ENCODE measurements at places on chromosomes 11 and 22.

DNA sequence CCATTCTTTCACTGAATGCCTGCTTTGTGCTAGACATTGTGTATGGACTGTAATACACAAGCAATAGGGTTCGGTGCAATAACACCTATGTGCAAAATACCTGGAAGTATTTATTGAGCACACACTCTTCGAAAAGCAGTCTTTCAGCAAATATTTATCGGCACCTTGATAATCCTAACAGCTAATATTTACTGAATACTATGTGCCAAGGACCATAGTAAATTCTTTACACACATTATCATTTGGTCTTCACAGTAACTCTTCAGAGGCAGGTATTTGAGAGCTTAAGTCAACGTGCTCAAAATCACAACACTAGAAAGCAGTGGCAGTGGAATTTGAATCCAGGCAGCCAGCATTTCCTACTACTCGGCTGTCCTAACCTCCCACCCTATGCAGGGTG lies 2.2 kb downstream of the B3GNT6 start:
- DNase-seq, result no peak

- DNase-seq, result no peak
Observed at GRCh38 chr11:114209904-114210303, 86.3 kb upstream of the NNMT start.

- no peak for DNase-seq
Observed at GRCh38 chr11:72466410-72466809, 32.1 kb upstream of the CLPB start.

GRCh38 chr11:115653926-115654325 lies 149.7 kb upstream of the CADM1 start:
- DNase-seq, result no peak

GRCh38 chr11:109071712-109072524 lies 350.1 kb upstream of the C11orf87 start:
- no peak for DNase-seq

DNA sequence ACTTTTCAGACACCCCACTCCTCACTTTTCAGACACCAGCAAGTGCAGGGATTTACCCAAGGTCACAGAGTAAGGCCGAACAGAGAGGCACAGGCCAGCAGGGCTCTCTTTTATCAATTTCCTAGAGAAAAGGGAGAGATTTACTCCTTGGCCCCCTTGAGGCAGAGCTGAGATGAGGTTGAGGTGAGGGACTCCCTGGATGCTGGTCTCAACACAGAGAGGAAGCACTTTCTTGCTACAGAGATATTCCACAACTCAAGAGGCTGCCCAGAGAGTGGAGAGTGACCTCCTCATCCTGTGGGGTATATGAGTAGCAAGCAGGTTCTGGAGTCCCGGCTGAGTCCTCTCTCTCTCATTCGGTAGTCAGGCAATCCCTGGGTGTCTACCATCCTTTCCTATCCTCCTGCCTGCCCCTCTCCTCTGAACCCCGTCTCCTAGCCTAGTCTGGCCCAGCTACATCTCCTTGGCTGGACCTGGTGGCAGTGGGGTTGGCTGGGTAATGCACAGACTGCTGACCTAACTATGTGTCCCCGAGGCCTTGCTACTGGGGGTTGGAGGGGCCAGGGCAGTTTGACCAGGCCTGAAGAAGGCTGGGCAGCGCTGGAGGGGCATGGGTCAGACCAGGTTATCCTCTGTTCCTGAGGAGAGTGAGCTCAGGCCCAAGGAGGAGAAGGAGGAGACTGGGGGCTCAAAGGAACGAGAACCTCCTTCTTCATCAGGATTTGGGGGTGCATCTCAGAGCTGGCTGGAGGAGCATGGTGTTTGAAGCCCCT lies 1.8 kb upstream of the ARHGEF17 start:
- DNase-seq, result no peak

DNA sequence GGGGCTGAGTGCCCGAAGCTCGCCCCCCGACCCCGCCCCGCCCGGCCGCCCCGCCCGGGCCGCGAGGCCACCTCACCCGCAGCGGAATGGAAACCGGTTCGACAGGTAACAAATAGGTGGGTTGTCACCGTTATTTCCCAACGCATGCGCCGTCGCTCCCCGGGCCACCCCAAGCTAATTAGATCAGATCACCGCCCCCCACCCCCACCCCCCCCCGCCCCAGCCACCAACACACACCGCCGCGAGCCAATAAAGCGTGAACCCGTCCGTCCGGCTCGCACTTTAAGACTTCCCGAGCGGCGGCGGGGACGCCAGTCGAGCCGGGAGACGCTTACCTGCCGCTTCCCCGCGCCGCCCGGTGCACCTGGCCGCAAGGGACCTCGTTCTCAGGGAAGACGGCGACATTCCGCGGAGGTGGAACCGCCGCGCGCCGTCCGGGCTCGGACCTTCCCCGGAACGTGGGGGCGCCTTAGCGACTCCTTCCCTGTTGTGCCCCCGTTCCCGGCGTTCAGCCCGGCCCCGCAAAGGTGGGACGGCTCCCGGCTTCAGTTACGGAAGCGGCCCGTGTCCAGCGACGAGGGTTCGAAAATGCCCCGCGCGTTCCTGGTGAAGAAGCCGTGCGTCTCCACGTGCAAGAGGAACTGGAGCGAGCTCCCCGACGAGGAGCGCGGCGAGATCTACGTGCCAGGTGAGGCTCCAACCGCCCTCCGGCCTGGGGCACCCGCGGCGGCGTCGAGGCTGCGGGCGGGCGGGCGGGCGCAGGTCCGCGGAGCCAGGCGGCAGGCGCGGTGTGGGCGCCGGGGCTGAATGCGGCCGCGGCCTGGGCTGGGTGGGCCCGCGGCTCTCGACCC lies at the start of gene OVOL1:
TSS of gene OVOL1 (plus strand) at position 278 of the 851 bp plus-strand sequence. CDS start at position 589, 311 bp downstream.
- no peak for DNase-seq

DNA sequence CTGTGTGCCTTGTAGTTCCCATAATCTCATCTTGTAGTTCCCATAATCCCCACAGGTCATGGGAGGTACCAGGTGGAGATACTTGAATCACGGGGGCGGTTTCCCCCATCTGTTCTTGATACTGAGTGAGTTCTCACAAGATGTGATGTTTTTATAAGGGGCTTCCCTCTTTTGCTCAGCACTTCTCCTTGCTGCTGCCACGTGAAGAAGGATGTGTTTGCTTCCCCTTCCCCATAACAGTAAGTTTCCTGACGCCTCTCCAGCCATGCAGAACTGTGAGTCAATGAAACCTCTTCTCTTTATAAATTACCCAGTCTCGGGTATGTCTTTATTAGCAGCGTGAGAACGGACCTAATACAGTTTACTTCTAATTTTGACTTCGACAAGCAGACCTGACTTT lies 14.0 kb upstream of the SMIM38 start:
- no peak for DNase-seq

DNA sequence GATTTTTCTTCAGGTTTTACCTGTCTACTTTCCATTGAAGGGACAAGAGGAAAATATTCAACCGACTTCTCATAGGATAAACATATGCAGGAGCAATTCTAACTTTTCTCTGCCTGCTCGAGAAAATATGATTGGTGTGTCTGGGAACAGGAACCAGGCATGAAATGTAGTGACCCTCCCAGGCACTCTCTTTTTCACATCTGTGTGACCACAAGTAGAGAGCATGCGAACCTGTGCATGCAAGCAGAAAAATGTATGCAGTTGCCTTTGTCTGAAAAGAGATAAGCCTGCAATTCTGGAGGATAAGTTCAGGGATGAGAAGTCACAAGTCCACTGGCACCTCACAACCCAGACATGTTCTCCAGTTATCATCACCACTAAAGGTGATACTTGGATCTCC lies 583.5 kb upstream of the FAT3 start:
- DNase-seq, result no peak

Measured in NCI-H1930 (cell line).